ENCODE measurements at places on chromosomes 3 and 15. TPM values are rescaled to one million over a fixed set of nuclear protein-coding genes. Genes with fewer than 3 reads are reported as not detected.

The POTEB2 gene
- not detected for total RNA-seq

The IREB2 gene
- 42.3 TPM for total RNA-seq

The GPR62 gene
- total RNA-seq, result not detected

DNA sequence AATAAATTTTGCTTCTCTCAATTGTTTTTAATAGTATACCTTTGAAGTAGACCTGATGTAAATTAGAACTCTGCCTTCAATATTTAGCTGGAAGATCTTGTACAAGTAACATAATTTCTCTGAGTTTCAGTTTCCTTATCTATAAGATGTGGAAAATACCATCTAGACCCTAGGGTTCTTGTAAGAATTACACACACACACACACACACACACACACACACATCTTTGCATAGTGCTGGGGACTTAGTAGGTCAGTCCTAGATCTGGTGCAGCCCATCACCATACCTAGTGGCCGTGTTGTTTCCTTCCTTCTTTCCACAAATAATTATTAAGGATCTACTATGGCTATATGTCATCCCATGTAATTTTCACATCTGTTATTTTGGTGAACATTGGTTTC lies 11.0 kb downstream of the TRAT1 start:
- no peak overlapping the region for H3K27ac ChIP-seq
- no peaks in the 10 kb centered on the region for H3K36me3 ChIP-seq
- no peak for DNase-seq
- H3K4me1 ChIP-seq, result no peaks in the 10 kb centered on the region

- peaks cover 16% of the 10 kb centered on the region for H3K4me1 ChIP-seq
- H3K36me3 ChIP-seq, result no peaks in the 10 kb centered on the region
- H3K4me3 ChIP-seq, result no peak overlapping the region
- no peaks in the 10 kb centered on the region for H3K27me3 ChIP-seq
- no peak overlapping the region for H3K27ac ChIP-seq
These were observed 131.7 kb downstream of the TNIK start for GRCh38 chr3:171328419-171329082.

- peaks cover 100% of the 10 kb centered on the region for H3K36me3 ChIP-seq
- peaks cover 29% of the 10 kb centered on the region for H3K4me1 ChIP-seq
- no peak for DNase-seq
- no peak overlapping the region for H3K27ac ChIP-seq
- H3K27me3 ChIP-seq, result peaks cover 5% of the 10 kb centered on the region
- H3K4me3 ChIP-seq, result no peak overlapping the region
These were observed 5.4 kb upstream of the GRAMD2A start for GRCh38 chr15:72202801-72203506.

The PTH1R gene
- 12.0 TPM for total RNA-seq

DNA sequence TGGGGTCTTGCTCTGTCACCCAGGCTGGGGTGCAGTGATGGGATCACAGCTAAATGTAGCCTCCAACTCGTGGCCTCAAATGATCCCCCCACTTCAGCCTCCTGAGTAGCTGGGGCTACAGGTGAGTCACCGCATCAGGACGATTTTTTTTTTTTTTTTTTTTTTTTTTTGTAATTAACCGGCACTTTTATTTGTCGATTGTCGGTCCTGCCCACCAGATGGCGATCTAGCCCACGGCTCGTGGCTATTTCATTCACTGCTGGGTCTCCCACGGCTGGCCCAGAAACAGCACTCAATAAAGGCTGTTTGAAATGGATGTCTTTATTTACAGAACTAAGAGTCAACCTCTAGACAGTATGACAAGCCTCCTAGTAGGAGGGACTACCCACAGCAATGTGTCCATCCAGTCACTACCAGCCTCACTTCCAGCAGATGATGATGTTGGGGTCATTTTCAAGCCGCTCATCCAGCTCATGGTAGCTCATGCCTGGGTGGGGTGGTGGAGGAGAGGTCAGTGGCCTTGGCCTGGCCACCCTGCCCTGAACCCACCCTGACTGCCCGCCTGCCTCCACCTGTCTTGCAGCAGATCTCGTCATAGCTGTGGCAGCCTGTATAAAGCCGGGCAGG lies 1.8 kb upstream of the ZMYND10 start:
- H3K27ac ChIP-seq, result no peak overlapping the region
- peak; percentile 86 for DNase-seq
- peaks cover 28% of the 10 kb centered on the region for H3K4me1 ChIP-seq
- no peaks in the 10 kb centered on the region for H3K27me3 ChIP-seq
- H3K4me3 ChIP-seq, result no peak overlapping the region
- H3K36me3 ChIP-seq, result peaks cover 16% of the 10 kb centered on the region

The COL6A5 gene
- total RNA-seq, result 7.9 TPM

DNA sequence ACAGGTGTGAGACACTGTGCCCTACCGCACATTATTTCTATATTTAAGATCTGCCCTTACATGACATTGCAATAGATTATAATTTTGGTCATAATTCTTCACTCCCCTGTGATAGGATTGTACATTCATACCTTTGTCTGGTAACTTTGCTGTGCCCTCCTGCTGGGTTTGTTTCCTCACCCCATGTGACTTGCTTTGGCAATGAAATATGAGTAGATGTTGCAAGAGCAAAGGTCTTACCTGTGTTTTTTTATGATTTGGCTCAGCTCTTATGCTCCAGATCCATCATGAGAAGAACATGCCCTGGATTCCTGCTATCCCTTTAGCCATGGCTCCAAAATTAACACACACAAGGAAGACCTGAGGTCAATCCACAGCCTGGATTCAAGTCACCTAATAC lies 137.7 kb upstream of the EOMES start:
- no peak for DNase-seq
- no peak overlapping the region for H3K27ac ChIP-seq
- H3K4me1 ChIP-seq, result no peaks in the 10 kb centered on the region
- H3K36me3 ChIP-seq, result no peaks in the 10 kb centered on the region

GRCh38 chr3:66037986-66038369 lies 740 bp downstream of the MAGI1 start:
- no peaks in the 10 kb centered on the region for H3K36me3 ChIP-seq
- peaks cover 50% of the 10 kb centered on the region for H3K27me3 ChIP-seq
- H3K27ac ChIP-seq, result peak overlapping the region; percentile 88
- peak; percentile 80 for DNase-seq

DNA sequence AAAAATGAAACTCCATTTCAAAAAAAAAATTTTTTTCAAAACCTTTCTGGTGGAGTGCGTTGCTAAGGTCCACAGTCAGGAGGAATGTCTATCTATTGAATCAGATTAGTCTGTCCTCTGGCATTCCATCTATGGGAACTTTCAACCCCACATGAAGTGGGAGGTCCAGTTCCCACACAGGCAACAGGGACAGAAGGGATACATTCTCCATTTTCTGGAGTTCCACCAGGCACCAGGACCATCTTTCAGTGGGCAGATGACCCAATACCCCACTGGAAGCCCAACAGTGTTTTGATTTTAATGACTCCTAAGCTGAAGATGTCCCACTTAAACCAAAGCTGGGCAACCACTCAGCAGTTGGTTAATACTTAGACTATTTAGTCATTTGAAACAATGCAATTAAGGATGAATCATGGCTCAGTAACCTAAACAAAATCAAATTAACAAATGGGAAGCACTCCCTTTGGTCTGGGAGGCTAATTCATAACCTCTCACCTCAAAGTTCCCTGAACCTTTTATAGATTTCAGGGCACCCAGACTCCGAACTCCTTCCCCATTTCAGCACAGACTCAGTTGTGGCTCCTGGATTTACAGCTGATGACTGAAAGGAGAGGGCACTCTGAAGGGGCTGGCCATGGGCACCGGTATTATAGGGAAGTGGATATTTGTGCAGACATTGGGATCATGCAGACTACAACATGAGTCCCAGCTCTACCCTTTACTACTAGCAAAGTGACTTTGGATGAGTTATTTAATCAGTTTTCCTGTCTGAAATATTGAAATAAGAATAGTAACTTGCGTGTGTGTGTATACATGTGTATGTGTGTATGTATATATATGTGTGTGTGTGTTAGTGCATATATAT lies 264.3 kb upstream of the LRTM1 start:
- H3K4me1 ChIP-seq, result no peaks in the 10 kb centered on the region
- H3K27ac ChIP-seq, result no peak overlapping the region
- no peak overlapping the region for H3K4me3 ChIP-seq
- H3K27me3 ChIP-seq, result no peaks in the 10 kb centered on the region
- no peaks in the 10 kb centered on the region for H3K36me3 ChIP-seq

DNA sequence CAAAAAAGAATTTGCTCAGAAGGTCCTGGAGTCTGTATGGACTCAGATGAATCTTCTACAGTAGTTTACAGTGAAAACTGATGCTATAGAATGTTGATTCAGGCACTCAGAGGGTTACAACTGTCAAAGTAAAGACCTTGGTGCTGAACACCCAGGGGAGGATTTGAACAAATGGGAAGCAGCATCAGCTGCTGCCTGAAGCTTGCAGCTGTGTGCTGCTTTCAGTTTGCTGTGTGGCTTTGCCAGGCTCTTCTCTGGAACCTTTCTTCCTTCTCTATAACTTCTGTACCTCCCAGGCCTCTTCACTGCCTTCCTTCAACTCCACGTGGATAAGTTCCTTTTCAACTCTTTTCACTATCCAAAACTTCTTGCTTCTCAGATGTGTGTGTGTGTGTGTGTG lies 214.2 kb downstream of the GRM7 start:
- no peak overlapping the region for H3K4me3 ChIP-seq
- no peak for DNase-seq
- no peak overlapping the region for H3K27ac ChIP-seq

GRCh38 chr3:5726621-5727020 lies 539.1 kb downstream of the EDEM1 start:
- no peak overlapping the region for H3K4me3 ChIP-seq
- no peak for DNase-seq
- H3K4me1 ChIP-seq, result no peaks in the 10 kb centered on the region
- H3K27me3 ChIP-seq, result no peaks in the 10 kb centered on the region
- no peaks in the 10 kb centered on the region for H3K36me3 ChIP-seq

Measured in left lung (tissue), 14 donors.